Epithelial cell of prostate (primary cell): ENCODE measurements at places on chromosomes 3 and 15.

GRCh38 chr15:70318594-70319465, 221.1 kb upstream of the TLE3 start:
- no peak for DNase-seq

DNA sequence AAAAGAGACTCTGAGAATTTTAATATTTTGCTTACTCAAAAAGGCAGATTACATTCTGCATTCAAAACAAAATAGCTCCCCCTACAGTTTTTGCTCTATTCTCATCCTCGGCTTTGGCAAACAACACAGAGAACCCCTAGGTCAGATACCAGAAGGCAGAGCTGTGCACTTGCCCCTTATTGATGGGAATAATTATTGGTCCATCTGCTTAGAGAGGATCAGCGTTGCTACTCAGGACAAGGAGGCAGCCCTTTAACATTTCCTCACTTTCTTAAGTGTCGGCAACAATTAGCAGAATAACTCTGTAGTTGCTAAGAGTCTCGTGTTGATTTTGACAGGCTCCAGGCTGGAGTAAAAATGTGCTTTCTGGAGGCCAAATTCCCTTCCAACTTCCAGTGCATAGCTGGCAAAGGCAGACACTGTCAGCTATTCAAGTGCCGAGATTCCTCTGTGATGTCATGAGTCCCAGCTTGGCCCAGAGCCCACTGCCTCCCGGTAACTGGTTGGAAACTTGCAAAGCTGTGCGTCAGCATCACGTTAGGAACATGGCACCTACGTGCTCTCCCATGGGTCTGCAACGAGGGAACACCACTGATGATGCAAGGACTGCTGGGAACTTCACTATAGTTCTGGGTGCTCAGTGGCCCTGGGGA, 482.7 kb upstream of the ADAMTS9 start:
- no peak for DNase-seq

- DNase-seq = no peak
These were observed 1.2 kb upstream of the BAHD1 start for GRCh38 chr15:40439461-40439959.

DNA sequence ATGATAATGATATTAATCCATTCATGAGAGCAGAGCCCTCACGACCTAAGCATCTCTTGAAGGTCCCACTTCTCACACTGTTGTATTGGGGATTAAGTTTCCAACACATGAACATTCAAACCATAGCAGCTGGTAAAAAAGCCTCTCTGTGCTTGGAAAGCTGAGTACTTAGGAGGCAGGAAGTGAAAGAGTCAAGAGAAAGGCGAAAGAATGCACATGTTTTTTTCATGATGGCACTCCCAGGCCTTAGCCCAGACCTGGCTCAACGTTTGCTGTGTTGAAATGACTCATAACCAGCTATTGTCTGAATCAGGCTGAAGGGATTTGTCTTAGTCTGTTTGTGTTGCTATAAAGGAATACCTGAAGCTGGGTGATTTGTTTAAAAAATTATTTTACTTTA, 84.4 kb upstream of the RGMA start:
- DNase-seq = peak; percentile 77

DNA sequence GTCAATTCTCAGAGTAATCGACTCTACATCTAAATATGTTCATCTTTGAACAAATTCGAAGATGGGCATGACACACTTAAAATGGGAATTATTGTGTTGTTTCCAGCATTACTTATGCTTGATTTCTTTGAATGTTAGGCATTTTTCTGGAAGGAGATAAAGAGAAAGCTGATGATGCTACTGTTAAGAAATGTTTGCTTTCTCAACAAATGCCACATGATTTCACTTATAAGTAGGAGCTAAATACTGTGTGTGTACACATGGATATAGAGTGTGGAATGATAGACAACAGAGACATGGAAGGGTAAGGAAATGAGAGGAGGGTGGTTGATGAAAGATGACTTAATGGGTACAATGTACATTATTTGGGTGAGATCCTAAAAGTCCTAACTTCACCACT, 400.9 kb downstream of the TBL1XR1 start:
- DNase-seq = no peak

GRCh38 chr3:167330993-167331785, 48.9 kb downstream of the ZBBX start:
- DNase-seq = no peak

DNA sequence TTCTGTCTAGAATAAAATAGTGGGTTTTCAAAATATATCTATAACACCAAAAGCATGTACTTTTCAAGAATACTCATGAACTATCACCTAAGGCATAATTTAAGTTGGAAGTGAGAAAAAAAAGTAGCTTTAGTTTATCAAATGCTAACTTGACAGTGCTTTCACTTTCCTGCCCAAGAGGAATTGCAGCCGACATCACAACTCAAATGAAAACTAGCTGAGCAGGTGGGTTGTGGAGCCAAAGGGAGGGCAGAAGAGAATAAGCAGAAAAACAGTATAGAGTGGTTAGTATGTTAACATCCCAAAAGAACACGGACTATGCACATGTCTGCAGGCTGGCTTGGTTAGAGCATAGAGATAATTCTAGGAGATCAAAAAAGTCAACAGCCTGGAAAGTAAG, 120.9 kb downstream of the NEDD4 start:
- no peak for DNase-seq
